ENCODE measurements at places on chromosomes 16 and 17. TPM values are rescaled to one million over a fixed set of nuclear protein-coding genes. Genes with fewer than 3 reads are reported as not detected.

The TBC1D3E gene
- not detected for total RNA-seq

The BCAR1 gene
- 123 TPM for total RNA-seq

The TNS4 gene
- 0.31 TPM for total RNA-seq

The CDH8 gene
- total RNA-seq, result 0.19 TPM

The NEURL4 gene
- 44.7 TPM for total RNA-seq

The FBXW10B gene
- 0.19 TPM for total RNA-seq

The CACNA1G gene
- total RNA-seq, result 0.06 TPM

The HSPB9 gene
- not detected for total RNA-seq

DNA sequence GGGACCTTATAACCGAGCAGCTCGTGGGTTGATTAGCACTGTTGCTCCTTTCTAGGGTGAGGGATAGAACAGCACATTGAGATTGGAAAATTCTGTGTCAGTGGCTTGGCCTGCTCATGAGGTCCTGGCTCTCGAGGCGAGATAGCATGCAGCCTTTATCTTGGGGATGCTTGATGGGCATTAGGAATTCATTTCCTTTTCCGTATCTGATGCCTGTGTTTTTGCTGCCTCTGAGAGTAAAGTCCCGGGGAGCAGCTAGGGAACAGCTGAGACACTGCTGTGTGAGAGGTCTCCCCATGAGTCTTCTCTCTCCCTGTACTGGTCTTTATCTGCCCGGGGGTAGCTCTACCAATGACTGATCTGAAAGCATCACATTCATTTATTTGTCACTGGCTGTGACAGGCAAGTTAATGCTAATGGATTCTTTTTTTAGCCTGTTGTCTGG lies 14.5 kb downstream of the MSI2 start:
- H3K27me3 ChIP-seq, result no peaks in the 10 kb centered on the region
- H3K4me1 ChIP-seq, result no peaks in the 10 kb centered on the region
- H3K27ac ChIP-seq, result no peak overlapping the region
- no peak for DNase-seq
- peaks cover 13% of the 10 kb centered on the region for H3K36me3 ChIP-seq

- no peak overlapping the region for H3K27ac ChIP-seq
- H3K4me3 ChIP-seq, result no peak overlapping the region
- H3K4me1 ChIP-seq, result no peaks in the 10 kb centered on the region
- no peak for DNase-seq
These were observed 64.2 kb downstream of the COG7 start for GRCh38 chr16:23388786-23389185.

- DNase-seq, result no peak
- H3K36me3 ChIP-seq, result no peaks in the 10 kb centered on the region
- H3K4me1 ChIP-seq, result no peaks in the 10 kb centered on the region
- H3K27ac ChIP-seq, result no peak overlapping the region
- H3K27me3 ChIP-seq, result no peaks in the 10 kb centered on the region
- no peak overlapping the region for H3K4me3 ChIP-seq
These were observed 254.6 kb downstream of the MRTFB start for GRCh38 chr16:14325502-14326401.

DNA sequence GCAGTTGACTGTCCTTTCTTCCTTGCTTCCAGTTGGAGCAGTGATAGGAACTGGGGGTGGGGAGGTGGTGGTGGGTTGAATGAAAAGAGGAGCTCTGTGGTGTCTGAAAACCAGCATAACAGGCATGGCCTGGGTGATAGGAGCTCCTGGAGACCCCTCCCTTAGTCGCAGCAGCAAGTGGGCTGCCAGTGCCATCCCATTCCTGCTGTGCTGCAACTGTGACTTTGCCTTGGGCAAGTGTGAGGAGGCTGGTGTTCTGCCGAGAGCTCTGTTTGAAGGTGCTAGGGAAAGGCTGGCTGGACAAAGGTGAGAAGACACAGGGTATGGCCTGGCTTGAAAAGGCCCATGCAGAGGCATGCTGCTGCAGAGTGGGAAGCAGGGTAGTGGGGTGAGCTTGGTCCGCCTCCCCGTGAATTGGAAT lies 2.7 kb upstream of the CDK5R1 start:
- no peak overlapping the region for H3K4me3 ChIP-seq
- DNase-seq, result peak; percentile 53
- H3K27ac ChIP-seq, result no peak overlapping the region
- no peaks in the 10 kb centered on the region for H3K4me1 ChIP-seq

All from kidney (tissue), 22 donors.